ENCODE measurements at places on chromosomes 5 and 9.

- DNase-seq: no peak
Observed at GRCh38 chr5:121489972-121490371, 361.7 kb upstream of the FTMT start.

DNA sequence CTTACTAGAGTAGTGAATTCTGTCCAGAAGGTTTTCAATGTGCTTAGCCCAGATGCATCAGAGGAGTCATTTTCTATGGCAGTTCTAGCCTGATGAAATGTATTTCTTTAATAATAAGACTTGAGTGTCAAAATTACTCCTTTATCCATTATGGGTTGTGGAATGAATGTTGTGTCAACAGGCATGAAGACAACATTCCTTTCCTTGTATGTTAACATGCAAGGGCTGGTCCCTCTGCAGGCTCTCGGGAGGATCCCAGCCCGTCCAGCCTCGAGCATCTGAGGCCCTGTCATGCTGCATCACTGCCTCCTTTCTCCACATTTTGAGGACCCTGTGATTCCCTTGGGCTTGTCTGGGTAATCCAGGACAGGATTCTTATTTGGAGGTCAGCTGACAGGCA is 42.9 kb upstream of the FAM120AOS start:
- no peak for DNase-seq

- peak; percentile 36 for DNase-seq
Observed at GRCh38 chr5:6576861-6577501, 55.9 kb downstream of the NSUN2 start.

DNA sequence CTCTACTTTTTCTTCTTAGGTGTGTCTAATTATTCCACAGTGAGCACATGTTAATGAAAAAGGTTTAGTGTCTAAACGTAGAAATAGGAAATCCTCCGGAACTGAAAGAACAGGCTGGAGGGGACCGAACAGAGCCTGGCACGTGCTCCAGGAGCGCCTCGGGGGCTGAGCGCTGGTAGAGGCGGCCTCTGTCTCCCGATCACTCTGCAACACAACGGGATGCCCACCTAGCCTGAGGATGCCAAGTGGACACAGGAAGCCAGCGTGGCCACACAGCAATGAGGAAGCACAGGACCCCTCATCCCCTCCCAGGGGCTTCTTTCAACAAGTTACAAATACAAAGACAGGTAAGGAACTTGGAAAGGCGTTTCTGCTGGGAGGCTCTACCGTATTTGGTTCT is 19.4 kb downstream of the TRIM7 start:
- DNase-seq: no peak

GRCh38 chr5:91272858-91273257 is 110.3 kb downstream of the ARRDC3 start:
- DNase-seq: no peak

All from fibroblast of skin of left quadriceps (primary cell).